ENCODE measurements at places on chromosomes 4 and X. TPM values are rescaled to one million over a fixed set of nuclear protein-coding genes. Genes with fewer than 3 reads are reported as not detected.

Gene S100P
- total RNA-seq: 0.21 TPM

Gene FGD1
- 2.6 TPM for total RNA-seq

Gene ZDHHC15
- total RNA-seq: 0.27 TPM

Gene TMPRSS11A
- total RNA-seq: not detected

Gene TLR2
- total RNA-seq: not detected

Gene CPE
- 21.4 TPM for total RNA-seq

Gene MGST2
- total RNA-seq: 1.6 TPM

Gene PNMA5
- not detected for total RNA-seq

Gene FATE1
- total RNA-seq: not detected

Gene PLAC1
- 1.5 TPM for total RNA-seq

Gene P2RY4
- total RNA-seq: not detected

Gene PPID
- 41.6 TPM for total RNA-seq

Gene AGTR2
- total RNA-seq: 0.25 TPM

Gene QDPR
- 25.2 TPM for total RNA-seq

Gene GUCY1A1
- 3.1 TPM for total RNA-seq

Gene UGT2B17
- total RNA-seq: not detected

Gene TLR7
- total RNA-seq: not detected

Gene SCML1
- total RNA-seq: 12.3 TPM

Gene NEXMIF
- total RNA-seq: not detected

Gene ANOS1
- 6.6 TPM for total RNA-seq

Gene DMP1
- not detected for total RNA-seq

Gene HSD17B13
- total RNA-seq: 4.5 TPM

Gene NAT8L
- 0.45 TPM for total RNA-seq

Gene TRAPPC2
- 9.7 TPM for total RNA-seq

Gene KDR
- total RNA-seq: not detected

Gene FAM9C
- not detected for total RNA-seq

Gene PCDH7
- total RNA-seq: 38.8 TPM

Gene TIMP1
- 281 TPM for total RNA-seq

Gene ATP8A1
- total RNA-seq: 1.3 TPM

Gene GPR82
- not detected for total RNA-seq

Gene BMPR1B
- total RNA-seq: 5.9 TPM

Gene CSN2
- total RNA-seq: not detected

Gene SYTL5
- total RNA-seq: 1.2 TPM

Gene PRDM5
- 11.7 TPM for total RNA-seq

Gene ASB12
- total RNA-seq: not detected

Gene JADE3
- total RNA-seq: 5.6 TPM

Gene TEC
- not detected for total RNA-seq

Gene SLITRK2
- 1.3 TPM for total RNA-seq

Gene TMEM154
- total RNA-seq: 1.3 TPM

Gene NEUROG2
- not detected for total RNA-seq

Gene FHDC1
- 0.10 TPM for total RNA-seq

Gene RHOXF2B
- total RNA-seq: not detected

Gene RASGEF1B
- 1.1 TPM for total RNA-seq

Gene TFE3
- 47.1 TPM for total RNA-seq

Gene PRR32
- not detected for total RNA-seq

Gene CAPN6
- total RNA-seq: 1.0 TPM

Gene HTN1
- total RNA-seq: not detected

Gene COL4A5
- total RNA-seq: 39.4 TPM

Gene ODAM
- total RNA-seq: not detected

Gene TSPAN7
- 8.8 TPM for total RNA-seq

Gene CXCL8
- total RNA-seq: 26.7 TPM

Gene FRMD7
- not detected for total RNA-seq

Gene SSX2
- total RNA-seq: not detected

Gene ATP1B4
- not detected for total RNA-seq

Gene TENM3
- total RNA-seq: 110 TPM

Gene TBCK
- 14.4 TPM for total RNA-seq

Gene H2BW2
- total RNA-seq: not detected
